Stimulated activated CD4-positive, alpha-beta T cell treated with anti-CD3 and anti-CD28 coated beads, Interleukin-1b, Interleukin-23, amount 100 ng/mL, for 4 hours (primary cell): ENCODE measurements at places on chromosomes 1 and 21.

DNA sequence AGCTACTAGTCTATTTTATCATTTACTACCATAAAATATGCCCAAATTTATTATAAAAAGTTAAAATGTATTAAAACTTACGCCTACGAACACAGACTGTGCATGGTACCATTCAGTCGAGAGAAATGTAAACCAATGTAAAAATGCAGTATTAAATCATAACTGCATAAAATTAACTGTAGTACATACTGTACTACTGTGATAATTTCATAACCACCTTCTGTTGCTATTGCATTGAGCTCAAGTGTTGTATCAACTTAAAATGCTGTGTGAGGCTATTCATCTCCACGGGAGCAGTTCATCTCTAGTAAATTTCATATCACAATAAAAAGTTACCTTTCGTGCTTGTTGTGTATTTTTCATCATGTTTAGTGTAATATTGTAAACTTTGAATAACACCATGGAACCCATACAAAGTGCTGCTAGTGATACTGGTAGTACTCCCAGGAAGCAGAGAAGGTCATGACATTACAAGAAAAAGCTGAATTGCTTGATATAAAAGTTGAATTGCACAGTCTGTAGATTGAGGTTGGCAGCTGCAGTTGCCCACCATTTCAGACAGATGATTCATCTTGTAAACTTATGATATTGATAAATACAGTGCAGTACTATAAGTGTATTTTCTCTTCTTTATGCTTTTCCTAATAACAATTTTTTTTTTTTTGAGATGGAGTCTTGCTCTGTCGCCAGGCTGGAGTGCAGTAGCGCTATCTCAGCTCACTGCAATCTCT is 19.0 kb upstream of the CENPF start:
- DNase-seq = no peak

DNA sequence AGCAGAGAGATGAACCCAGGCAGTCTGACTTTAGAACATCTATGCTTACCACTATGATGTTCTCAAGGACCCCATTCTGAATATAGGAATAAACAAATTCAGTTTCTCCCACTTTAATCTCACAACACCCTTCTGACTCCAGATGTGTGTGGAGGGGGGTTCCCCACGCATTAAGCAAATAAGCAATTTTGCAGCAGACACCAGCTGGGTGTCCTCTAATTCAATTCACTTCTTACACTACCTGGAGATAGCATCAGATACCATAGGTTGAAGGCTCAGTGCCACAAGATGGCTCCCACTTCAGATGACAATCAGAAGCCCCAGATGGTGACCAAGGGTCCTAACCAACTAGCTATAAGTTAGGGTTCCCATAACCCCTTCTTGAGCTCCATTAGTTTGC is 30.3 kb upstream of the CEP350 start:
- no peak for DNase-seq

- no peak for DNase-seq
These were observed 4.4 kb upstream of the ATXN7L2 start for GRCh38 chr1:109479311-109479710.

DNA sequence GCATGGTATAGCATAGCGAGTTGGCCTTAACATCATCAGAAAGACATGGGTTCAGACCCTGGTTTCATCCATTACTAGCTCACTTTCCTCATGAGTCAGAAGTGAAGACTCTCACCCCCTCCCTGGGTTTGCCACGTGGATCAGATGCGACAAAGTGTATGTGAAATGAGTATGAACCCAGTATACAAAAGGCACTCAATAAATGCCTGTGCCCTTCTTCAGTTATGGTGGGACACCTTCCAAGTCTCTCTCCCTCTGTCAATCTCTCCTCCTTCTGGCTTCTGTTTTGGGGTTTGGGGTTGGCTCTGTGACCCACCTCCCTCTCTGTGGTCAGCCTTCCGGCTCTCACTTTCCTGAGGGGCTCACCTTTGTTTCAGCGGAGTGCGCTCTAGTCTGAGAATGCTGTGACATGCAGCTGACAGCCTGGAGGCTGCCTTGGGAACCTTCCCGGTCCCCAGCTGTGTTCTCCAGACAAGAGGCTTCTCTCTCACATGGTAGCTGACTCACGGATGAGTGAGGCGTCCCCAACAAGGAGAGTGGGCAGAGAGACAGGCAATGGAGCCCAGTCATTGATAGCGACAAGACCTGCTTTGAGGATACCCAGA is 155.0 kb upstream of the EDN2 start:
- no peak for DNase-seq

GRCh38 chr1:233261206-233261605 is 34.3 kb downstream of the PCNX2 start:
- no peak for DNase-seq

GRCh38 chr1:3636080-3636479 is 11.3 kb downstream of the TPRG1L start:
- no peak for DNase-seq

DNA sequence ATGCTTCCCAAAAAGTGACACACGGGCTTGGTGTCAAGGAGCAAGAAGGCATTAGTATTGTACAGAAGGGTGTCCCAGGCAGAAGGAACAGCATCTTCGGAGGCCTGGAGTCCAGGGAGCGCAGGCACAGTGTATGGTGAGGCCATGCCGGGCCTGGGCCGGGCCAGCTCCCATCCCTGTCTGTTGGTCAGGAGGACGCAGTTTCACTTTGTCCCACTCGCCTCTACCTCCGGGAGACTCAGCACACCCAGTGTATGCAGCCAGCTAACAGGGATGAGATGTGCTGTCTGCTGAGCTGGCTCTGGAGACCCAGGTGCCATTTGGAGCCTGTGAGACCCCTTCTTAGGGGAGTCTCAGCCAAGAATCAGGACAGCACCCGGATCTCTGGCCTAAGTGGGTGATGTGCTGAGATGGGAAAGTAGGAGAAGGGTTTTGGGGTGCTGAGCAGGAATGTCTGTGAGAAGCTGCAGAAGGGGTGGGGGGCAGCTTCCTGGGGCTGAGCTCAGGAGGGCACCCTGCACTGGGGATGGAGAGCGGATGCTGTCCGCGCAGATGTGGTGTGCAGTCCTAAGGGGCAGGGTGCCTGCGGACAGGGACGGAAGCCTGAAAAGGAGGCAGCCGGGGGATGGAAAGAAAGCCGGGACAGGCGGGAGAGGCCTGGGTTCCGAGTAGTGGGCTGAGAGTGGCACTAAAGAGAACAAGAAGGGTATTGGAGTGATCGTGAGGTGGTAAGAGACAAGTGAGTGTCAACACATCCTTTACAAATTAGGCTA is 25.7 kb downstream of the DMRTB1 start:
- no peak for DNase-seq

GRCh38 chr1:56472860-56473259 is 106.5 kb downstream of the PLPP3 start:
- DNase-seq = no peak
